ENCODE measurements at places on chromosomes 5 and 9.

DNA sequence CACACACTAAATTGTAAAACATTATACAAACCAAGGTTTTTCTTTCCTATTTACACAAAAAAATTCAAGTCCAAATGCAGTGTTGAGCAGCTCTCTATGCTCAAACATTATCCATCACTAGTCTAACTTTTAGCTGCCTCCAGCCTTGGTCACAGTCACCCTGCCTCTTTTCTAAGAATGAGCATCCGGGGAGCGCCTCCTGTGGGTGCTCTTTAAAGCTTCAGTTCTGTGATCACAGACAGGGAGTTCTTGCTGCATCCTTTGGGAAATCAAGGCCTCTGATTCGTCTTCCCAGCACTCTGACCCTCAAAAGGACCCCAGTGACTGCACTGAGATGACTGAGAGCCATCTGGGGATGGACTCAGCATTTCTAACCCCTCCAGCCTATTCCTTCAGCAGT lies 289.6 kb downstream of the SEC61B start:
- DNase-seq: no peak

DNA sequence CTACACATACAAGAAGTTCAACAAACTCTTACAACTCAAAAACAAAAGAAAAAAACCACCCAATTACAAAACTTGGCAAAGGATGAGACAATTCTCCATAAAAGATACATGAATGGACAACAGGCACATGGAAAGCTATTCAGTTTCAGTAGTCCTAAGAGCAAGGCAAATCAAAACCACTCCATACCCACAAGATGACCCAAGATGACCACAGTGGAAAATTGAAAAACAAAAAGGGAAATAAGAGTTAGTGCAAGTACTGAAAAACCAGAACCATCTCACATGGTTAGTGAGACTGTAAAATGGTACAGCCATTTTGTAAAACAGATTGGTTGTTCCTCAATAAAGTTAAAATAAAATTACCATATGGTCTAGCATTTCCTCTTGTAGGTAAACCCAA lies 287.1 kb upstream of the CDH9 start:
- DNase-seq: no peak

- DNase-seq: no peak
These were observed 38.6 kb downstream of the RANBP6 start for GRCh38 chr9:5976674-5977397.

GRCh38 chr5:167945542-167946384 lies 345.7 kb upstream of the WWC1 start:
- no peak for DNase-seq

DNA sequence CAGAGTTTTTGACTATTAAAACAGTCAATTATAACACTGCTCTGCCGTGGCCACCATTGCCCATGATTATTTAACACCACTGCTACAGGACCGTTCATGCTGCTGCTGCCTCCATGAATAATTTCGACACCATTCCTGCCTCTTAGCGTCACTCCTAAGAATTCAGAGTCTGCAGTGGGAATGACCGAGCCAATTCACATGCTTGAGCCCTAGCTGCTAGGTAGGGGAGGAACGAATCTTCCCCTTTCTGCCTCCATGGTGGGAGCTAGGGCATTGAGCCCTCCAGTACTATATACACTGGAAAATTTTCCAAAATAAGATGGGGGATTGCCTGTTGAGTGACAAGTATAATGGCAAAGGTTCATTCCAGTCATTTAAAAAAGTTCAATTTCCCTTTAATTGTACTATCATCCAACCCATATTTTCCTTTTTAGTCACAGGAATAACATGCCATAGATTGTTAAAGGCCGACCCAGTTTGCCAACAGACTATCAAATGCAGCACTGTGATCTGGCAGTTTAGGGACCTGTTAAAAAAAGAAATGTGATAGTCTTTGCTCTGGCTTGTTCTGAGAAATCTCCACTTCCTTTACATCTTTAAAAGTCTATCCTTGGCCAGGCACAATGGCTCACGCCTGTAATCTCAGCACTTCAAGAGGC lies 13.5 kb upstream of the B4GALT1 start:
- DNase-seq: no peak

Measured in activated CD4-positive, alpha-beta T cell treated with anti-CD3 and anti-CD28 coated beads for 48 hours (primary cell).